ENCODE measurements at places on chromosomes 4 and X.
A peak's percentile ranks its signal among the peaks of the same experiment; 100 is the strongest.

- peak; percentile 77 for DNase-seq
These were observed 6.8 kb upstream of the BCOR start for GRCh38 chrX:40104630-40104984.

GRCh38 chr4:173436149-173436579 is 37.2 kb upstream of the SCRG1 start:
- peak; percentile 78 for DNase-seq

DNA sequence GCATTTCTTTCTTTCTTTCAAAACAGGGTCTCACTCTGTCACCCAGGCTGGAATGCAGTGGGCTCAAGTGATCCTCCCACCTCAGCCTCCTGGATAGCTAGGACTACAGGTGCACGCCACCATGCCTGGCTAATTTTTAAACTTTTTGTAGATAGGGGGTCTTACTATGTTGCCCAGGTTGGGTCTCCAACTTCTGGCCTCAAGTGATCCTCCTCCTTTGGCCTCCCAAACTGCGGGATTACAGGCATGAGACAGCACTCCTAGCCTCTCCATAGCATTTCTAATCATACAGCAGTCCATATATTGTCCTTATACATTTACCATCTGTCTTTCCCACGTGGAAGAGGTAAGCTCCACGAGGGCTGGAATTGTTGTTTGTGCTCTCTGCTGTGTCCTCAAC is 2.0 kb upstream of the FHIP1A start:
- no peak for DNase-seq

DNA sequence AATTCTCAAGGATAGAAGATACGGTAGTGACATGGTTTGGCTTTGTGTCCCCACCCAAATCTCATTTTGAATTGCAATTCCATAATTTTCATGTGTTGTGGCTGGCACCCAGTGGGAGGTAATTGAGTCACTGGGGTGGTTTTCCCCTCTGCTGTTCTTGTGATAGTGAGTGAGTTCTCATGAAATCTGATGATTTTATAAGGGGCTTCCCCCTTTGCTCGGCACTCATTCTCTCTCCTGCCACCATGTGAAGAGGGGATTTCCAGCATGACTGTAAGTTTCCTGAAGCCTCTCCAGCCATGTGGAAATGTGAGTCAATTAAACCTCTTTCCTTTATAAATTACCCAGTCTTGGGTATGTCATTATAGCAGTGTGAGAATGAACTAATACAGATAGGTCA is 8.5 kb upstream of the SPANXN4 start:
- DNase-seq: no peak

DNA sequence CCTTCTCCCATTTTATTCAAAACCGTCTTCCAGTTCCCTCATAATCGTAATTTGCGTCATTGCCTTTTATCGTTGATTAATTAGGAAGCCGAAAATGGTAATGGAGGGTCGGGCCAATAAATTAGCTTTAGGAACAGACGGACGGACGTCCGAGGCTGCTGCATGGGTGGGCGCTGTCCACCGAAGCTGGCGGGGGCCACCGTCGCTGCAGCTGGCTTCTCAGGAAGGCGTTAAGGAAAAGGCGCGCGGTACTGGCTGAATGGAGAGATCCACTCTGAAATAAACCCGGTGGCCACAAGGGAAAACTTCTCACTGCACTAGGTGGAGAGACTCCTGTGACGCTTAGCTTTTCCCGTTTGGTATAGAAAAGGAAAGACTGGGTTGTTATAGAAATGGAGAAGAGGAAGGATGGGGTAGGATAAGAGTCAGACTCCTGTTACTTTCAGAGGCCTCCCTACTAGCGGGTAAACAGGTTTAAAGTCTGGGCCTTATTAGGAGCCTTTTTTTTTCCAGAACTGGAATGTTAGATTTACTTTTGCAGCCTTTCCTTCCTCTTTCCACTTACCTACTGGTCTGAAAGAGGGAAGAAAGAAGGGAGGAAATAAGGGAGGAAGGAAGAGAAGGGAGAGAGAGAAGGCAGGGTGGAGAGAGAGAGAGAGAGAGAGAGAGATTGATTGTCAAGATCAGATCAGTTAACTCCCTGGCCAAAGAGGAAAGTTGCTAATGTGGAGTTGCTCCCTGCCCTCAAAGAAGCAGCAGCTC is 11.3 kb upstream of the PRDM8 start:
- no peak for DNase-seq

All from fibroblast of pulmonary artery (primary cell).